Epithelial cell of proximal tubule (primary cell): ENCODE measurements at places on chromosomes 4 and X.

DNA sequence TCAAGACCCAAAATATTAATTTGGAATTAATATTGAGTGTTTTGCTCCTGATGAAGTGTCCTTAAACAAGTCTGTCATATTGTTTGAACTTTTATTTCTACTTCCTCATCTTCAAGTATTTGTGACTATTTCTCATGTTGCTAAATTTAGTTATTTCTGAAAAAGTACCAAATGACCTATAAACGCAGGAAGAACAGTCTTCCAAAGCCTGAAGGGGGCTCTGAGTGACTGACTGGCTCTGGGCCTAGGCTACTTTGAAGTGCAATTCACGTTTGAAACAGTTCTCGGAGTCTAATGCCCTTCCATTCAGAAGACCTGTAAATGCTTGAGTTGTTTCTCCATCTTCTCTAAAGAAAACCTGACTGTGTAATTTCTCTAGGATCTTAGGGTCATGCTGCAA lies 26.5 kb downstream of the GALNT7 start:
- DNase-seq, result no peak

GRCh38 chr4:3192188-3192587 lies 56.8 kb upstream of the MSANTD1 start:
- no peak for DNase-seq

- DNase-seq, result no peak
These were observed 103.6 kb downstream of the GUCY2F start for GRCh38 chrX:109378281-109378680.

- DNase-seq, result no peak
These were observed 18.8 kb upstream of the PPP2R2C start for GRCh38 chr4:6491235-6491634.

- DNase-seq, result no peak
These were observed 509 bp upstream of the USP11 start for GRCh38 chrX:47232197-47232802.

GRCh38 chr4:7379719-7380118 lies 55.0 kb downstream of the PSAPL1 start:
- no peak for DNase-seq

DNA sequence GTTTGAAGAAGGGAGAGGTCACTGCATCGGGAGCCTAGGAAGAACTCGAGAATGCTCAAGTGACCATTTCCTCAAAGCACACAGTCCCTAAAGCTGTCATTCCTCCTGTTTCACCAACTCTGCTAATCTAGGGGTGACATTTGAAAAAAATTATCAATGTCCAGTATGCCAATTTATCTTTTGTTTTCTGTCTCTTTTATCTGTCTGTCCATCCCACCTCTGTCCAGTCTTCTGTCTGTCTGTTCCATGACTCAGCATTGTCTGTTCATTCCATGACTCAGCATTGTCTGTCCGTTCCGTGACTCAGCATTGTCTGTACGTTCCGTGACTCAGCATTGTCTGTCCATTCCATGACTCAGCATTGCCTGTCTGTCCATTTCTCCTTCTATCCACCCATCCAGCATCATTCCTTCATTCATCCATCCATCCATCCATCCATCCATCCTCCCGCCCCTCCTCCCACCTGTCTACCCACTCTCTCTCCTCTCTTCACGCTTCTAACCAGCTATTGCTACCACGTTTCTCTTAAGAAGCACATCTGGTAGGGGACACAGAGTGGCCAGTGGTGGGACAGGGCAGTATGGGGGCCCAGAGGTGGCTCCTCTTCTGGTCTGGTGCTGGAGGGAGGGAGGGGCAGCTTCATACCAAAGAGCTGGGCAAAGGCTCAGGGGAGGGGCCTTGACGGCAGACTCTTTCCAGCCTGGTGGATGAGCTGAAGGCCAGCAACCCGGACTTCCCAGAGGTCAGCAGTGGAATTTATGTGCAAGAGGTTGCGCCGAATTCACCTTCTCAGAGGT lies 34.1 kb downstream of the HTRA3 start:
- DNase-seq, result peak; percentile 48

GRCh38 chrX:16970977-16971376 lies 24.5 kb downstream of the REPS2 start:
- DNase-seq, result no peak

GRCh38 chr4:184288451-184289178 lies 70.9 kb upstream of the ENPP6 start:
- no peak for DNase-seq

- no peak for DNase-seq
These were observed 54.7 kb downstream of the CD38 start for GRCh38 chr4:15832523-15833451.

DNA sequence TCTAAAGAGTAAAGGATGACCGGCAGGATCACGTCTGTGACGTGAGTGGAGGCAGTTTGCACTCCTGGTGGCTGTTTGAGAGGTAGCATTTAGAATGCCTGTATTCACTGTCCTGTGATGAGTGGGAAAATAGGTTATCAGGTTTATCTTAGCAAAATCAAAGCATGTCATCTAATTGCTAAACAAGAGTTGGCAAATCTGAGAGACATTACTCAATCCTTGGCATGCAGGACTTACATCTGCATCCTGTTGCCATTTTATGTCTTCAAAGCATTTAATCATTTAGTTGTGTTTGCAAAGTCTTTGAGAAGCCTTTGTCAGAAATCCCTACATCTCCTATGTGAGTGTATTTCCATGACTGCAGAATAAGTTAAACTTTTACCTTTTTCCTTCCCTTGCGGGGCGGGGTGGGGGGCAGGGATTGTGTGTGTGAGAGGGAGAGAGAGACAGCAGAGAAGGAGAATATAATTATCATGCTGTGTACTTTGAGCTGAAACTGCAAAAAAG lies 41.4 kb upstream of the MSANTD1 start:
- no peak for DNase-seq

GRCh38 chr4:113758372-113758771 lies 3.2 kb downstream of the CAMK2D start:
- no peak for DNase-seq

DNA sequence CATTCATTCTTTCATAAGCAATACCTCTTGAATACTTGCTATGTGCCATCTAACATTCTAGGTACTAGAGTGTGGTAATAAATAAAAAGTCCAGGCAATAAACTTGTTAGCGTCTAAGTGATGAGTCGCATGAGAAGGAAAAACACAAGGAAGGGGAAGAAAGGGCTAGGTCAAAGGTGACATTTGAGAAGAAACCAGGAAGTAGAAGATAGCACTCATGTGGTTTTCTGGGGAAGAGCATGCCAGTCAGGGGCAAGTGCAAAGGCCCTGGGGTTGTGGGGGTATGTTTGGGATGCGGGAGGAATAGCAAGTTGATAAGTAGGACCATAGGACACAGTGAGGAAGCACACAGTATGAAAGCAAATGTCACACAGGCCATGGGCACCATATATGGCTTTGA lies 157.0 kb downstream of the TSPAN5 start:
- no peak for DNase-seq

- no peak for DNase-seq
These were observed 211.8 kb downstream of the PPP3CA start for GRCh38 chr4:101135371-101136010.

DNA sequence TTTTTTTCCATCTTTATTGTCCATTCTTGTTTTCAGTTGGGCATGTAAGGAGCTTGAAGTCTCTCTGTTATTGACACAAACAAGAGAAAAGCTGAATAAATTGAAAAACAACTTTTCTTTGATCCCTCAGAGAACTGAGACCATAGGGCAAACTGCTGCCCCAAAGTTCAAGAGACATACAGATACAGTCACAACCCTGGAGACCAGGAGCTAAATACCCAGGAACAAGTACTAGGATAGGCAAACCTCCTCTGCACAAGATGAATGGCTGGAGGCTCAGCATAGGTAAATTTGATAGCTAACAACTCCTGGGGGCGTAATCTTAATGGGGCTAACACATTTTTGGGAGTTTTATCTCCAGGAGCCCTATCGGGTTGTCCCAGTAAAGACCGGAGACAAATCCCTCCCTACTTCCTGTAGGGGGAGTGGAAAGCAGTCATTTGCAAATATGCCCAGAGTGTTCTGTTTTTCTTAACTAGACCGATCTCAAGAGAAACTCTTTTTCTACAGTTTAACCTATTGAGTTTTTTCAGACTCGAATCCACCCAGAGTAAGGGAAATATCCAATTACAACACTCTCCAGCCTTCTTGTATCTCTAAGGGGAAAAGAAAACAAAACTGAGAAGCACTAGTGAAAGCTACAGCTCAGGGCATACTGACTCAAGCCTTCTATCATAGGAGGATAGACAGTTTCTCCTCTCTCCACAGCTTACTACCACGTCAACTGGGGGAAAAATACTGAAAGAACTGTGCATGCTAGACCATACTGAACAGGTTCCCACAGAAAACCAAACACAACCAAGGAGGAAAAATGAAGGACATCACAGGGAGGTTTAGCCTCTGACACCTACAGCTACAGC lies 23.1 kb downstream of the MAGEA8 start:
- DNase-seq, result no peak

DNA sequence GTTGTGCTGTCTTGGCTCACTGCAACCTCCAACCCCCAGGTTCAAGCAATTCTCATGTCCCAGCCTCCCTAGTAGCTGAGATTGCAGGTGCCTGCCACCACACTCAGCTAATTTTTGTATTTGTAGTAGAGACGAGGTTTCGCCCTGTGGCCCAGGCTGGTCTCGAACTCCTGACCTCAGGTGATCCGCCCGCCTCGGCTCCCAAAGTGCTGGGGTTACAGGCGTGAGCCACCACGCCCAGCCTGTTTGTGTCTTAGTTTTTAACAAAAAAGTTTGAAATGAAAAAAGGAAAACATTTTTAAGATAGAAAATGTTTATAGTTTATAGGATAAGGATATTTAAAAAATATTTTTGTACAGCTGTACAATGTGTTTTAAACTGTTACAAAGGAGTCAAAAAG lies 62.4 kb downstream of the CAPN6 start:
- no peak for DNase-seq

DNA sequence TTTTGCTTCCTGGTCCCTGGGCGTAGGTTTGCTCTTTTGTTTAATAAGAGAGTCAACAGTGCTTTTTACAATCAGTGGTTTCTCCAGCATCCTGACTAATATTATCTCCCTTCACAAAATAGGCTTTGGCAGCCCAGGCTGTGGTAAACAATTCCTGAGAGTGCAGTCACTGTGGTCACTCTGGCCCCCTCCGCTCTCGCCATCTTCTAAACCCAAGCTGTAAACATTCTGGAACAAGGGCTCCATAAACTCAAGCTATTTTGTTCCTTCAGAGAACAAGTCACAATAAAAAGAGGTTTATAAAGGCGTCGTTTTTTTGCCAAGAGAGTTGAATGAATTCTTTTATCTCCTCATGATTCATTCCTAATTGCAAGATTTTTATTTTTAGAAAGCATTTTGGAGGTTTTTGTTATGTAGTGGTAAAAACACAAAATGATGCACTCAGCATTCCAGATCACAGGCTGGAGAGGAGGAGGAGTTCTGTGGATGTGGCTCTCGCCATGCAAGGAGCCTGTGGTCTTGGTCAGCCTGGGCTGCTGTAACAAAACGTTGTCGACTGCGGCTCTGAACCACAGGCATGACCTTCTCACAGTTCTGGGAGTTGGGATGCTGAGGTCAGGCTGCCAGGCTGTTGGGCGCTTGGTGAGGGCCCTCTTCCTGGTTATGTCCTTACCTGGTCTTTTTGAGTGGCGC lies 486.4 kb upstream of the FAT1 start:
- DNase-seq, result no peak

DNA sequence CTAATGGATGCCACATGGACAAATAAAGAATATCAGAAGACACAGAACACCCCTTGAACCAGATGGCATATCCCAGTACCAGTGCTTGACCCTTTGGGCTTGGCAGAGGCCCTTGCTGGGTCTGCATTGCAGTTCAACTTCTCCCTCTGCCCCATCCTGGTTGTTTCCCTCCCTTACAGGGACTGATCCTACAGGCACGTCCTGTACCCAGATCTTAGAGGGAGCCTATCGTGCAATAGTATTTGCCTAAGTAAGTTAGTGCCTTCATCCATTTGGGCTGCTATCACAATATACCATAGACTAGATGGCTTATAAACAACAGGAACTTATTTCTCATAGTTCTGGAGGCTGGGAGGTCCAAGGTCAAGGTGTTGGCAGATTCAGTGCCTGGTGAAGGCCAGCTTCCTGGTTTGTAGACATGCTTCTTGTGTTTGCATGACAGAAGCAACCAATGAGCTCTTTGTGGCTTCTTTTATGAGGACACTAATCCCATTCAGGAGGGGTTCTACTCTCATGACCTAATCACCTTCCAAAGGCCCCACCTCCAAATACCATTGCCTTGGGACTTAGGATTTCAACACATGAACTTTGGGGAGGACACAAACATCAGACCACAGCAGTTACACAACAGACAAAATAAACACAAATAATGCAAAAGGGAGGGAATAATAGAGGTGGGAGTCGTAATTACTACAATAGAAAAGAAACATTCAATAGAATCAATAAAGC lies 146.5 kb upstream of the MSX1 start:
- no peak for DNase-seq

DNA sequence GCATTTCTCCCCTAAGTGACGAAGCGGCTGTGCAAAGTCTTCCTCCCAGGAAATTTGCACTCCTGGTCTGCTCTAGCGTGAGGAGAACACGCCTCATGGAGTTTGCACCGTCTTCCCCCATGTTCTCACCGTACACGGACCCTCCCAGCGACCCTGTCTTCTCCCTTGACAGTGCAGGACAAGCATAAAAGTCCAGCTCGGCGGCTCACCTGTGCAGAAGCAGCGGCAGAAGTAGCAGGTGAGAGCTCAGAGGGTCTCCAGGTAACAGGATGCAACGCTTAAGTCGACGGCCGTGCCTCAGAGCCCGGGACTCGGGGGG lies 314 bp downstream of the P2RY8 start:
- no peak for DNase-seq

- DNase-seq, result no peak
These were observed 39.3 kb downstream of the NSUN7 start for GRCh38 chr4:40789031-40789430.

- DNase-seq, result no peak
These were observed 2442.0 kb downstream of the PCDH7 start for GRCh38 chr4:33162122-33162521.

DNA sequence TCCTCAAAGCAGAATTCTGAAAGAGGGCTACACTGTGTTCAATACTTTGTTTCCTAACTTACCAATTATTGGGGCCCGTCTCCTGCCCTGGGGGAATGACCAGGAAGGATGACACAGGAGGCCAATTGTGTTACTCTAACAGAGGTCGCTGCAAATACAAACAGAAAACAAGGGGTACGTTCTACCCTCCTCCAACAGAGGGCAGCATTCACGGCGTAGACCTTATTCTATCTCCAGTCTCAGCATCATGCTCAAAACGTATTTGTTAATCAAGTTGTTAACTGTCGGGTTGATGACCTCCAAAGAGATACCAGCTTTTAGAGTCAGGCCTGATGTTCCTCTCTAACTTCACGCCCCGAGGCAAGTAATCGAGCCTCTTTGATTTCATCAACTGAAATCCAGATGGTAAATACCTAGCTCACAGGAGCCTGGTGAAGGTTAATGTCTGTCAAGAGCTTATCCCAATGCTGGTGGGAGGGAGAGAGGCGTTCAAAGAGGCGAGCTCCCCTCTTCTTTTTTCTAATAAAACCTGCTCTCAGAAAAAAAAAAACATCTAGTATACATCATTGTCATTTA lies 181.0 kb upstream of the KCNIP4 start:
- peak; percentile 7 for DNase-seq

GRCh38 chr4:99635601-99636000 lies 22.0 kb downstream of the C4orf54 start:
- DNase-seq, result no peak
